ENCODE measurements at places on chromosomes 2 and 18. TPM values are rescaled to one million over a fixed set of nuclear protein-coding genes. Genes with fewer than 3 reads are reported as not detected.

Gene STPG4
- 0.32 TPM for total RNA-seq

Gene SH3RF3
- 5.6 TPM for total RNA-seq

Gene SP9
- total RNA-seq: 0.80 TPM

Gene LBX2
- 4.6 TPM for total RNA-seq

Gene UGT1A8
- not detected for total RNA-seq

Gene ST3GAL5
- total RNA-seq: 29.5 TPM

Gene SERPINB12
- total RNA-seq: not detected

Gene NETO1
- total RNA-seq: 0.32 TPM

Gene ANKRD30BL
- 1.5 TPM for total RNA-seq

Gene DOK6
- 1.0 TPM for total RNA-seq

Gene DUSP2
- 12.8 TPM for total RNA-seq

Gene SNORC
- total RNA-seq: 23.1 TPM

Gene SCN9A
- total RNA-seq: 12.5 TPM

Gene THAP4
- total RNA-seq: 45.9 TPM

- DNase-seq: peak; percentile 55
These were observed 102.3 kb downstream of the SPTBN1 start for GRCh38 chr2:54558188-54559005.

GRCh38 chr2:32951672-32952071 is 4.9 kb downstream of the LTBP1 start:
- DNase-seq: no peak

DNA sequence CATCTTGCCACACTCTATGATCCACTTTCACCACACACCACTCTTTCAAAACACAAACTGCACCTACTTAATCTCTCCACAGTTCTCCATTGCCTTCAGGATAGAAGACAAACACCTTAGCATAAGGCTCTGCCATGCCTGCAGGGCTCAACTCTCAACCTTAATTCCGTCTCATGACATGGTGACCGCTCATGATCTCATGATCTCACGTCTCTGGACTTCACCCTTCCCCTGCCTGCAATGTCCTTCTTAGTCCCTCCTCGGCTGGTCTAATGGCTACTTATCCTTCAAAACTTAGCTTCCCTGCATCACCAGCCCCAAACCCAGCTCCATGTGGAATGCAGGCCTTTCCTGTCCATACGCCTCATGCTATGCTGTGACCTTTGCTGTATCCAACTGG is 85.3 kb downstream of the ACVR1 start:
- no peak for DNase-seq

GRCh38 chr2:241759067-241759807 is 17.4 kb upstream of the GAL3ST2 start:
- DNase-seq: no peak

- DNase-seq: no peak
These were observed 157.4 kb downstream of the TANC1 start for GRCh38 chr2:159125858-159126257.

- no peak for DNase-seq
These were observed 51.6 kb upstream of the TMEFF2 start for GRCh38 chr2:192246297-192246696.

- DNase-seq: no peak
These were observed 12.6 kb downstream of the ZNF804A start for GRCh38 chr2:184610891-184611290.

- no peak for DNase-seq
These were observed 465.9 kb downstream of the EPHA4 start for GRCh38 chr2:221106241-221106640.

GRCh38 chr2:31319406-31320175 is 85.6 kb downstream of the EHD3 start:
- no peak for DNase-seq

DNA sequence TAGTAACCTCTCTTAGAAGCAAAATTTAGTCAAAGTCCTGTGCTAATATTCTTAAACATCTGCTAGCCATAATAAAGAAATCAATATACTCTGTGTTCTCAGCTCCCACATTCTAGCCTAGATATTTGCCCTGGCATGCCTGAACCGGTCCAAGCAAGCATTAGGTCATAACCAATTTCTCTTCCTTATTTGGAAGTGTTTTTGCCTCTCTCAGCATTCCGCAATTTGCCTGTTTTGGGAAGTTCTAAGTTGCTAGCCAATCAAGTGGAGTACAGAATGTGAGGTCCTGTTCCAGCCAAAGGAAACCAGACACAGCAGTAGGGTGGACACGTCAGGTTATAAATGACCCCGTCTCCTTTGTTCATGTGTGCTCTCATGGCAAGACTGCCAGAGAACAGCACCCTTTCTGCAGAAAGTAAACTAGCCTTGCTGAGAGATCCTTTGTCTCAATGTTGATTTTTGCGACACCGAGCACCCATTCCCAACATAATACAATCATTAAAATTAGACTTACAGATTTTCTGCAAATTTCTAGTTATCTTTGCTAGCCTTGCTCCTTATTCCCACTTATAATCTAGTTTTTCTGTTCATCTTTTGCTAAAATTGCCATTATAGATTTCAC is 13.0 kb upstream of the SULT1C4 start:
- no peak for DNase-seq

DNA sequence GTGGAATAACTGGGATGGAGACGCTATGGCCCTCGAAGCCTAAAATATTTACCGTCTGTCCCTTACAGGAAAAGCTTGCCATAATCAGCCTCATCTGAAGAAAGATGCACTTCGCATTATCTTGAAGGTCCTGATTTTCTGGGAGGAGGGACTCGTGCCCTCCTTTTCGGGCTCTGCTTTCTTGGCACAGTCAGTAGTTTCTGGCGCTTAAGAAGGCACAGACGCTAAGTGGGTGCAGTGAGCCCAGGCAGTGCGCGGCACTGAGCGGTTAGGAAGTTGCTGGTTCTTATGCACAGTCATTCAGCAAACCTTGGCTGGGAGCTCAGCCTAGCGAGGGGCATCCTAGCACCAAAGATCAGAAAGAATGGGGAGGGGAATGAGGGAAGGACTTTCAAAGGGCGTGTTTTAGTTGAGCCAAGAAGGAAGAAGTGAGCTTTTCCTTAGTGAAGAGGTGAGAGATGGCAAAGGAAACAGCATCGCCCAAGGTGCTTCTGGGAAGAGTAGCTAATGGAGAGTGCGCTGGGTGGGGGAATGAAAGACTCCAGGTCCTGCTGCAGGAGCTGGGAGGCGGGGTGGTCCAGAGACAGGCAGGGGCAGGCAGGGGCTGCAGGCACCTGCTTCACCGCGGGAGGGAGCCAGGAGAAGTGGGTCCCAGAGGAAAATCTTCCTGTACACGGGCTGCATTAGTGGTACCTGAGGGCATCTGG is 64.1 kb downstream of the ZCCHC2 start:
- no peak for DNase-seq

DNA sequence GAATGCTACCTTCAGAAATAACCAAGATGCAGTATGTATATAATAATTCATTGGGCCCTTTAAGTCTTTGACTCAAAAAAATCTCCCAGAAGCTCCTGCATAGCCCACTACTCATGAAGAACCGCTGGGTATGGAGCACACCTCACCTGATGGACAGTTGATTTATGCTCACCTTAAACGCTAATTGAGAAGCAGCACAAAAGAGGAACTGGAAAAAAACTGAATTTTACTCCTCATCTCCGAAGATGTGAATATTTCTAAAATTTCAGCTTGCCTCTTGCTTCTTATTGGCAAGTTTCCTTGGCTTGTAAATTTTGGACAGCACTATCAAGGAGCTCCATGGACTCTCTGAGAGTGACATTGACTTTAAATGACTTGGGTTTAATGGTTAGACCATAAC is 5.5 kb downstream of the CYP1B1 start:
- DNase-seq: no peak

DNA sequence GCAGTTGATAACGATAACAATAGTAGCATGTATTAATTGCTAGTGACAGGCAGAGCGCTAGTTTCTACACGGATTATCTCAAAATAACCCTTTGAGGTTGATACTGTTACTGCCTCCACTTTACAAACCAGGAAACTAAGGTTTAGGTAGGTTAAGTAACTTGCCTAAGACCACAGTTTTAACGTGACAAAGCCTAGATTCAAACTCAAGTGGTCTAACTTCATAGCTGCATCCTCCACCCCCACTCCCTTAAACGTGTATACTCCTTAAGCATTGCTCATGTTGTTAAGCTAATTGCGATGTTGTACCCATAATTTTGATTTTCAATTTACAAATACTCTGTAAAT is 1.2 kb downstream of the ME2 start:
- DNase-seq: no peak

GRCh38 chr2:140247451-140248195 is 1467.4 kb upstream of the NXPH2 start:
- no peak for DNase-seq

DNA sequence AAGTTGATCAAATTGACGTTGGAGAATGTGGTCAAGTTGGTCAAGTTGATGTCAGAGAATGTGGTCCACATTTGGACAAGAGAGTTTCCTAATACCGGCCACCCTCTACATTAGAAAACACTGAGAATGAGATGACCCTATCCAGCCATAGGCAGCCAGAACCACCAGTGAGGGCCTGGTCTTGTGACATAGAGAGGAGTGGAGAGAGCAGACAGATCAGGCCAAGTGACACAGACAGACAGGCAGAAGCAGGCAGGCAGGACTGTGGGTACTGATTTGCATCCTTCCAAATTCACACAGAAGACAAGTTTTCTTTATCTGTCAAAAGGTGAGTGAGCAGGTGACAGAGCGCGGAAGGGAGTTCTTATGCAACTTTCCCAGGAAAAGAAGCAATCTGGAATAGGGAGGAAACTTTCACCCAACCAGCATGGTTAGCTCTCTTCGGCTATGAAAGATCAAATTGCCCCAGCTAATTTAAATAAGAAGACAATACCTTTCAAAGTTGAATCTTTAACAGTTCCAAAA is 109.1 kb upstream of the PID1 start:
- DNase-seq: no peak

- DNase-seq: no peak
These were observed 101.5 kb upstream of the STON1 start for GRCh38 chr2:48428449-48428848.

- no peak for DNase-seq
These were observed 72.5 kb downstream of the SUMO1 start for GRCh38 chr2:202165945-202166344.

GRCh38 chr2:42256505-42256904 is 87.4 kb downstream of the EML4 start:
- DNase-seq: no peak

- no peak for DNase-seq
These were observed 63.5 kb downstream of the ZNF521 start for GRCh38 chr18:25288340-25288938.

DNA sequence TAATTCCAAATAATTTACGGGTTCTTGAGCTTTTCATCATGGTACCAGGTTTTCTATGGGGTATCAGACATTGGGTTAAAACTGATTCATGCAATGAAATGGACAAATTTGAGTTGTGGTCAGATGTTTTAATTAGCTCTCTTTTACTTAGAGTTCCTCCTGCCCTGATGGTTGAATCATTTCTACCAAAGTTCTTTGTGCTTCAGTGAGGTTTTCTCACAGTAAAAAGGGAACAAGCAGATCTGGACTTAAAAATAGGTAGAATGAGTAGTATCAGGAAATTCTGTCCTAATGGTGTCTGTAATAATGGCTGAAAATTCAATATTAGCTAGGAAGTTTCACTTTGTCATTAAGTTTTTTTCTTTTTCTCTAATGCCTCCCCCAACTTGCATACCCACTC is 159.7 kb upstream of the LRRTM1 start:
- DNase-seq: no peak

DNA sequence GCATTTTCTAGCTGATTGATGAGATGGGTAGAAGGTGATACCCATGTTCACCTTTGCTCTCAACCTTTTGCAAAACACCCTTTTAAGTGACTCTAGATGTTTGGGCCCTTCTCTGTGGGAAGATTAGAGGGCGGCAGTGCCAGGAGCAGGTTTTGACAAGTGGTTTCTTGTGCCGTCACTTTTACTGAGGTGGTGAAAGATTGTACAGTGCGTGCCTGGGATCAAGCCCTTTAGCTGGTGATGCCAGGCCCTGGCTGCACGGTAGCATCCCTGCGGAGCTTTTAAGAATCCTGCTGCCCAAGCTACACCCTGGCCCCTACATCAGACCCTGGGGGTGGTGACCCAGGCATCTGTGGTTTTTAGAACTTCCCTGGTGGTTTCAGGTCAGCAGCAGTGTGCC is 29.1 kb downstream of the MTCL1 start:
- no peak for DNase-seq

DNA sequence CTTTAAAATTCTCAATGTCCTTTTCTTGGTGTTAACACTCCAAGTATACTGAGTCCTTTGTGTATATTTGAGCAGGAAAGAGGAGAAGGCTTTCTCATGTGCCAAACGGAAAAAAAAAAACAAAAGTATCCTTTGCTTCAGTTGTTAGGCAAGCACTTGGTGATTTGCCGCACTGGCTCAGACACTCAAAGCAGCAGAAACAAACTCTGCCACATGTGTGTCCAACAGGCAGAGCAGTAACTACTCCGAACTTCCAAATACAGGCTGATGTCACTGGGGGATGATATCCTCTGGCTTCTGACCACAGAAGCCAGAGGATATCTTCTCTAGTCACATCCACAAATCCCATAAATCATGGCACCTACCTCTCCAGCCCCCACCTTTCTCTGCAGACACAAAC is 108.0 kb upstream of the SALL3 start:
- DNase-seq: no peak

DNA sequence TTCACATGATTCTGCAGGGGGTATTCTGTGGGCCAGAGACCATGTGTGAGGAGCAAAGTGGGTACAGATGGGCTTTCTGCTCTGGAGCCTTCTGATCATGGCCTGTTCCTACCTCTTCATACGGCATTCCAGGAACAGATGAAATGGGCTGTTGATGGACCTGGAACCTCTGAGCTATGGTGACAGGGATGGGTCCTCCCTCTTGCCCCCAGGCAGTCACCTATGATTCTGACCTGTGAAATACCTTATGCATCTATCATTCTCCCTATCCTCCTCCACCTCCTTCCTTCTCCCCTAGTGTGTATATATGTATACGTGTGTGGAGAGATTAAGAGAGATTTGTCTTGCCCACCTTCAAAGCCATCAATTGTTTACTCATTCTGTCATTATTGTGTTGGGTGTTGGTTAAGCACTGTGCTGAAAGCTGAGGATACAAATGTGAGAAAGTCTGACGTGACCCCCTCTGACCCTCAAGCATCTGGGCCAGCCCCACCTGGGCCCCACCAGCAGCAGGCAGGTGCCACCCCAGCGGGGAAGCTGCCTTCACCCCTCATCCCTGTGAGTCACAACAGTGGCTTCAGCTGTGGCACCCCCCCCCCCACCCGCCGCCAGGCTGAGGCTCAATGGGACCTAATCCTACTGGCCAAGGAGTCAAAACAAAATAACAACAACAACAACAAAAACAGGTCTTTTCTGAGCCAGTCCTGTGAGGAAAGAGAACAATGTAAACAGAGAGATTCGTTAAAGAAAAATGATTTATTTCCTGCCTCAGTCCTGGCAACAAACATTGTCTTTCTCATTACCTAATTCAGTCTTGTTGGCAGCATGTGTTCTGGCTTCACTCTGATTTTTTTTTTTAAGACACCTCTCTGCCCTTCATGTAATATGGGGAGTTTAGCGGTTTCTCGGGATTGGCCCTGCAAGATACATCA is 103.8 kb upstream of the CDC42EP3 start:
- no peak for DNase-seq

DNA sequence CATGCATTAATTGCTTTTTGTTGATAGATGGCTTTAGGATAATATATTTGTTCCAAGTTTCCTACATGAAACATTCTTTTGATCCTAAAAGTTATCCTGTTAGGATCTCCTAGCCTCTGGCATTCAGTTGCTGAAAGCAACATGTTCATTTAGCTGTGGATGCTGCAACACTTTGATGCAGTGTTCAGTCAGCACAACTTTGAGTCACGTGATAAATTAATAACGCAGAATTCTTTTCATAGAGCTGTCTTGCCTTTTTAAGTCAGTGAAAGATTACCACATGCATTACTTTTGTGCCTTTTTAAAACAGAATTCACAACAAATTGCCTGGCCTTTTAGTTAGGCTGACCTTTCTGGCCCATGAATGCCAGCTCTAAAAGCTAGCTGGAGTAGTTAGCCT is 1467.9 kb upstream of the ZEB2 start:
- no peak for DNase-seq

Data from breast epithelium (tissue), 4 donors.